ENCODE measurements at places on chromosomes 2 and 18.
A peak's percentile ranks its signal among the peaks of the same experiment; 100 is the strongest.

DNA sequence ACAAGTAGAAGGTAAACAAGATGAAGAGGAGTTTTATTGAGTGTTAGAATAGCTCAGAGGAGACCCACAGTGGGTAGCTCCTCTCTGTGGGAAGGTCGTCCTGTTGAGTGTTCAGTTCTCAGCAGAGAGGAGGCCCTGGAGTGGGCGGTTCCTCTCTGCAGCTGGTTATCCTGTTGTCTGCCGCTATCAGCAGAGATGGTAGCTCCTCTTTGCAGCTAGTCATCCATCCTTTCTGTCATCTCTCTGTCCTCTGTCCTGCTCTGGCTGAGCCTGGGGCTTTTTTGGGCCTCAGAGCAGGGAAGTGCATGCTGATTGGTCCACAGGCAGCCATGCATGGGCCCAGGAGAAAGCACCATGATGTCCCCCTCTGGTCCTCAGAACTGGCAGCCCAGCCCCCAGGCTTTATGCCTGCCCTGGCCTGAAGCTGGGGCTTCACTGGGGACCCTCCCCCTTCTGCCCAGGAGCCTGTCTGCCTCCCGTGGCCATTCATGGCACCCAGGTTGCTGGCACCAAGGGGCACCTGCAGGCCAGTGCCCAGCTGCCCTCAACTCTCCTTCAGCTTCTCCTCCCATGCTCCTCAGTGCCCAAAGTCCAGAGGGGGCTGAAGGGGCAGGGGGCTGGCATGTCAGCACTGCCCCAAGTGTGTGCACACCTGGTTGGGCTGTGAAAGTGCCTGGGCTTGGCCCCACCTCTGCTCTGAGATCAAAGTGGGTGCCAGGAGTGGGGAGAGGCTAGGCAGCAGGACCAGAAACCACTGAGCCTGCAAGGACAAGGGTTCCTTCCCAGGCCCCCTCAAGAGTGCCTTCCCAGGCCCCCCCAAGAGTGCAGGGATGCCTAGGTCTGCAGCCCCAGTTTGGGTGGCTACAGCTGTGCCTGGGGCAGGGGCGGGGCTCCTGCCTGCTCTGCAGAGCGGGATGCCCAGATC lies 98.7 kb downstream of the TWIST2 start:
- DNase-seq, result no peak

DNA sequence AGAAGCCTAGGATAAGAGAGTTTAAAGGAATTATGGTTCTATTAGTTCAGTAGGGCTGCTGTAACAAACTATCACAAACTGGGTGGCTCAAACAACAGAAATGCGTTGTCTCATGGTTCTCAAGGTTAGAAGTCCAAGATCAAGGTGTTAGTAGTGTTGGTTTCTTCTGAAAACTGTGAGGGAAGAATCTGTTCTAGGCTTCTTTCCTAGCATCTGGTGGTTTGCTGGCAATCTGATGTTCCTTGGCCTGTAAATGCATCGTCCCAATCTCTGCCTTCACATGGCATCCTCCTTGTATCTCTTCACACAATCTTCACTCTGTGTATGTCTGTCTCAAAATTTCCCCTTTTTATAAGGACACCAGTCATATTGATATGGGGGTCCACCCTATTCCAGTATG lies 76.3 kb downstream of the MDH1 start:
- no peak for DNase-seq

DNA sequence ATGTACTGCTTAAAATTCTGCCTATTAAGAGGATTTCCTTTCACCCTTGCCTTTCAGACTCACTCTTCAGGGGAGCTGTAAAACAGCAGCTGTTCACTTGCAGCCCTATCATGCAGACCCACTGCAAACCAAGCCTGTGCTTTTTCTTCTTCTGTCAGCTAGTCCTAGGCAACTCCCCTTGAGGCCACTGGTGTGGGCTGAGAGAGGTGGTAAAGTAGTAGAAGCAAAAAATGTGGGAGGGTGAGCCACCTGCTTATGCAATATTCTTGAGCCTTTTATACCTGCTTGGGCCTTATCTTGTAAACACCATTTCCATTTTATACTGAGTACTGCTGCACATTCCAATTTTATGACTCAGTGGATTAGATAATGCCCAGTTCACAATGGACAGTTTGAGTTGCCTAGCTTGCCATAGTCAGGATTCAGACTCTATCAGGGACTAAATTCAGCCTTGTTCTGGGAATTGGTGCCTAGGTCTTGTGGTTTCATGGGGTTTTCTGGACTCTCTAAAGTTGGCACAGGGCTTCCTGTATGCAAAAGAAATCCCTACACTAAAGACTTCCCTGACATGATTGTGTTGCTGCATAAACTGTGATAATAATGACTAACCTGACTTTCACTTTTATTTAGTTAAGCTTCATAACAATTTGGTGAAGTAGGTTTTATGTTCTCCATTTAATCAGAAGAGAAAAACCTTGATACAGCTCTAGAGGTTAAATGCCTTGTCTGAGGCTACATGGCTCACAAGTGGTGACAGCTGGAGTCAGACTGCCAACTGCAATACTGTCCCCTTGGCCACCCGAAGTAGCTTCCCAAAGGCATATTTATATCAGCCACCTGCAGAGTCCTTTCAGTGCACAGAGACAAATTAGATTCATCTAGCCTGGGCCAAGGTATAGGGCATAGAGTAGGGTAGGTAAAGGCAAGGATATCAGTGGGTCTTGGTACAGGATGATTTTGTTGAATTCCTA lies 47.4 kb upstream of the KDM3A start:
- no peak for DNase-seq

- DNase-seq, result no peak
Observed at GRCh38 chr18:26406324-26406723, 142.0 kb downstream of the KCTD1 start.

GRCh38 chr18:48238206-48238605 lies 171.0 kb downstream of the ZBTB7C start:
- DNase-seq, result no peak

- peak; percentile 30 for DNase-seq
Observed at GRCh38 chr2:23283653-23284052, 101.3 kb upstream of the KLHL29 start.

Data from common myeloid progenitor, CD34-positive (primary cell).